Occipital lobe (tissue), 3 donors: ENCODE measurements at places on chromosomes 2 and 18.

DNA sequence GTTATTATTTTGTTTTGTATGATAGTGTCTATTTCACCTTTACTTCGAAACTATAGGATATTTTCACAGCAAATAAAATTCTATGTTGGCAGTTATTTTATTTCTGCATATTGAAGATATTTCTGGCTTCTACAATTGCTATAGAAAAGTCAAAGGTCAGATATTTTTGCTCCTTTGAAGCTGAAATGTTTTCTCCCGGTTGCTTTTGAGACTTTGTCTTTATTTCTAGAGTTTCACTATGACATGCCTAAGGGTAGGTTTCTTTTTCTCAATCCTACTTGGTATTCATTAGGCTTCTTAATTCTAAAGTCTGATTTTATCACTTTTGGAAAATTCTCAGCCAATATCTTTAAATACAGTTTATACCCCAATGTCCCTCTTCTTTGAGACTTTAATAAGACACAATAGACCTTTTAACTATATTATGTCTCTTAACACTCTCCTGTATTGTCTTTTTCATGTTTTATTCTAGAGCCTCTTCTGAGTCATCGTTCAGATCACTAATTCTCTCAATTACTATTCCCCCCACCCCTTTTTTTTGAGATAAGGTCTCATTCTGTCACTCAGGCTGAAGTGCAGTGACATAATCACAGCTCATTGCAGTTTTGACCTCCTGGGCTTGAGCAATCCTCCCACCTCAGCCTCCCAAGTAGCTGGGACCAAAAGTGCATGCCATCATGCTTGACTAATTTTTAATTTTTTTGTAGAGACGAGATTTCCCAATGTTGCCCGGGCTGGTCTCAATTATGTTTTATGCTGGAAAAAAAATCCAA is 50.5 kb downstream of the USP37 start:
- no peak for DNase-seq

- DNase-seq, result no peak
Measured at GRCh38 chr2:198456418-198456817, 652.0 kb downstream of the PLCL1 start.

DNA sequence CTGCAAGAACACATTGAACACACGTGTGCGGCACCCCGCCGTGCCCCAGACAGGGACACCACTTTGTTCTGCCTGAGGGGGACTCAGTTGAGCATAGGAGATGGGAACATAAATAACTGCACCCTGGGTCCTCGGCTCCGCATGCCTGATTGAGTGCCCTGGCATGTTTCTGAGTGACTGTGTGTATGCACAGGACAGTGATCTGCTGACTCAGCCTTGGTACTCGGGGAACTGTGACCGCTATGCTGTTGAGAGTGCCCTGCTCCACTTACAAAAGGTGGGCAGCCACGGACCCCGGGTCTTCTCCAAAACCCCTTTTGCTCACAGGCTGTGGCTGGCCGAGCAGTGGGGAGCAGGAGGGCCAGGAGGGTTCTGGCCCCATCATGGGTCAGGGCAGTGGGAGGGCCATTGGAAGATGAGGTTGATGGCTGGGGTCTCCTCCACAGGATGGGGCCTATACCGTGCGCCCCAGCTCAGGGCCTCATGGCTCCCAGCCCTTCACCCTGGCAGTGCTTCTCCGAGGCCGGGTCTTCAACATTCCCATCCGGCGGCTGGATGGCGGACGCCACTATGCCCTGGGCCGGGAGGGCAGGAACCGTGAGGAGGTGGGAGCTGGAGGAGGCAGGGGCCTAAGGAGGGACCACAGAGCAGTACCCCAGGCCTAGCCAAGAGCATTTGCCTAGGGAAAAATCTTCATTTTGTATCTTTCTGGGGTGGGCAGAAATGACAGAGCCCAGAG is 16.9 kb downstream of the SH2D6 start:
- DNase-seq, result no peak

- no peak for DNase-seq
Measured at GRCh38 chr18:79616651-79617510, 62.7 kb upstream of the CTDP1 start.
